ENCODE measurements at places on chromosomes 1 and 21. TPM values are rescaled to one million over a fixed set of nuclear protein-coding genes. Genes with fewer than 3 reads are reported as not detected.

KCNH1 gene
- 0.03 TPM for total RNA-seq

CCDC27 gene
- total RNA-seq = 0.17 TPM

SHISA4 gene
- 9.6 TPM for total RNA-seq

PRR9 gene
- not detected for total RNA-seq

MCOLN3 gene
- 16.4 TPM for total RNA-seq

SKI gene
- total RNA-seq = 21.9 TPM

GJA8 gene
- total RNA-seq = not detected

GRCh38 chr1:54652168-54652567 is 10.6 kb downstream of the MROH7 start:
- DNase-seq = no peak

GRCh38 chr1:6234502-6235295 is 1.1 kb downstream of the ICMT start:
- DNase-seq = no peak

DNA sequence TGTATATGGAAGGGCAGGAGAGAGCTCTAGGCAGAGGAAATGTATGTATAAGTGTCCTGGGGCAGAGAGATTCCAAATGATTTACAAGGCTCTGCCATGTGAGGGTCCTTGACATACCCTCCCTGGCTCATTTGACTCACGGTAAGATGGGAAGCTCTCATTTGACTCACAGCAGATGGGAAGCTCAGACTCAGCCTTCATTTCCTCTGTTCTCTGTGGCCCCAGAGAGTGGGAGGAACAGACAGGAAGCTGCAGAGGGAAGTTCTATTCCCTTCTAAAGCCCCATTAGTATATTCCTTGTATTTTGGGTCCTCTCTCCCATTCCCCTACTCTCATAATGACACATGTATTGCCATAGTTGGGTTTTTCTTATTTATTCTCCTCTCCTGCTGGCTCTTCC is 44.9 kb downstream of the FOXD2 start:
- no peak for DNase-seq

DNA sequence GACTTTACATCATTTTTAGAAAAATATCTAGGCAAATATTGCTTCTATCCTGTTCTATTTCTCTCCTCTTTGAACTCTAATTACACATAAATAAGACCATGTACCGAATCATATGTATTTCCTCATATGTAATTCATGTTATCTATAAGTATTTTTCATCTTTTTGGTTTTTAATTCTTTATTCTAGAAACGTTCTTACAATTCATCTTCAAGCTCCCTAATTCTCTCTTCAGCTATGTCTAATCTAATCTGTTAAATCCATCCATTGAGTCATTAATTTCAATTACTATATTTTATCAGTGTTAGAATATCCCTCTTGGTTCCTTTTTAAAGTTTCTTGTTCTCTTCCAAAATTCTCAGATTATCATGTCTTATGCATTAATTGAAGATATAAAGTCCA is 61.8 kb downstream of the DUSP10 start:
- no peak for DNase-seq

GRCh38 chr21:35507181-35507759 is 458.2 kb upstream of the RUNX1 start:
- no peak for DNase-seq

DNA sequence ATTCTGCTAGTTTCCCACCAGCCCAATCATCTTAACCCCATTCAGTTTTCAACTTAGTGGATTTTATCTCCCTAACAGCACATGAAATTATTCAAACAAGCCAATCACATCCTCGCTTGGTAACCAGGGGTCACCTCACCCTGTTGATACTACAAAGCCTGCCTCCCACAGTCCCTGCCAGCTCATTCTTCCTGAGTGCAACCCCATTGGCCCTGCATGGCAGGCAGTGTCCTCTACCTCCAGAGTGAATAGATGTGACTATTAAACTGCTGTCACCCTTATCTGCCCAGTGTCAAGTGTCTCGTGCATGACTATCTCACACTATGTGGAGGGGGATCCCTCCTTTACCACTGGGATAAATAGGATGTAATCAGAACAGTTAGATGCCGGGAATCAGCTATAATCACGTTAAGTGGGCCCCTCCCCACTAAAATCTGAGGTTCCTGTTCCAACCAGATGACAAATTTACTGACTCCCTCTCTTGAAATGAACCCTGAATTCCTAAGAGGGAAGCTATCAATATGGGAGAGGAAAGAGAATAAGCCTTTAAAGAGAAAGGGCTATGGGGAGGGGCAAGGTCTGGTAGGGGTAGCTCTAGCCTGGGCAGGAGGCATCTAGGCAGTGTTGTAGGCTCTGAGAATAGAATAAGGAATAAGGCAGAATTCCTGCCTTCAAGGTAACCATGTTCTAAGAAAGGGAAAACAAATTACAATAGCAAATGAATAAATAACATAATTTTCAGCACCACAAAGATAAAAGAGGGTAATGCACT is 155.9 kb downstream of the SLC30A10 start:
- DNase-seq = no peak

- no peak for DNase-seq
Observed at GRCh38 chr1:61441723-61442262, 283.1 kb downstream of the TM2D1 start.

DNA sequence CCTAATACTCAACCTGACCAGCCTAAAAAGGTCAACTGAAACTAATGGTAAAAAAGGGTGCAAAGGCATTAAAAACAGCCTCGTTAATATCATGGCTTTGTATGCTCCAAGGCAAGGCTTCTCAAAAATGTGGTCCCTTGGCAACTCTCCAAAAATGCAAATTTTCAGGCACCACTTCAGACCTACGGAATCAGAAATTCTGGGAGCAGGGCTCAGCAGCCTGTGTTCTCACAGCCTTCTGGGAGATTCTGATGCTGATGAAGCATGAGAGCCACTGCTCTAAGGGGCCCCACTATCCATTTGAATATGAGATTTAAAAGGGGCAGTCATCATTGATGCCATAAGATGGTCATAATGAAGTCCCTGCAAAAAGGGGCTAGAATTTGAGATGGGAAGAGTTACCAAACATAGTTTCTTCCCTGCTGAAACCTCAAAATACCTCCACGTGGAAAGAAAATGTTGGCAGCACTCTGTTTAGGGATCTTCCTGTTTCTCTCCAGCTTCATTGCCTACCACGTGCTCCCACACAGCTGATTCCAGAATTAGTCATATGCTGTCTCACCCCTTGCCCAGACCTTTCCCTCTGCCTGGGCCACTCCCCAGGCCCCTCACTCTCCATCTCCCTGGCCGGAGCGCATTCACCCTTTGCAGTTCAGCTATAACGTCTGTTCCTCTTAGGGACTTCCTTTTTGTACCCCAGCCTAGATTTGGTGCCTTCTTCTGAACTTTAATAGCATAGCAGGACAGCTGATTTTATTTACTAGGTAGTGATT is 46.7 kb downstream of the PHC2 start:
- DNase-seq = no peak

- DNase-seq = no peak
Observed at GRCh38 chr1:44646261-44647110, 27.8 kb downstream of the TMEM53 start.
